ENCODE measurements at places on chromosomes 12 and 14.

GRCh38 chr14:65555358-65555757 lies 142.8 kb downstream of the FUT8 start:
- DNase-seq = no peak

DNA sequence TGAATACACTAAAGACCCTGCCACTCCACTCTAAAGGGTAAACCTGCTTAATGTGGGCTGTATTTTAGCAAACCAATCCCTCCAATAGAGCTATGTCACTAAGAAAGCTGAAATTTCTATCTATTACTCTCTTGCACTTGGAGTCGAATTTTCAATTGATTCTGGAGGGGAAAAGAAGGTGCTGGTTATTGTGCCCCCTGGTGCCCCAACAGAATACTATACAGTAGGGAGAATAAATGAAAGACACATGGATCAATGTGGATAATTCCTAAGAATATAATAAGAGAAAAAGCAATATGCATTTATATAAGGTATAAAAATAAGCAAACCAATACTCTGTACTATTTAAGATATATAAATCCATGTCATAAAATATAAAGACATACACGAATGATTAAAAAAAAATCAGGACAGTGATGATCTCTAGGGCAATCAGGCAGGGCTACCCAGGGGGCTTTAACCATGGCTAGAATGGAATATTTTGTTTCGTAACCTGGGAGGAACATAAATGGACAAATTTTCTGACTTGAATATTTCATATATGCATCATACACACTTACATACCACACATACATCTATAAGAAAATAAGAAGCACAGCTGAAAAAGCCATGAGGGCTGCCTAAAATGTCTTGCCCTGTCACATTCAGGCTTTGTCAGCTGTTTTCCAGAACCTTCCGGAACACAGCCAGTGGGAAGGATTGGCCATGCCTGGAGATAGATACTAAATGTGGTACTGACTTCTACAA lies 54.4 kb downstream of the EFCAB11 start:
- peak; percentile 17 for DNase-seq

DNA sequence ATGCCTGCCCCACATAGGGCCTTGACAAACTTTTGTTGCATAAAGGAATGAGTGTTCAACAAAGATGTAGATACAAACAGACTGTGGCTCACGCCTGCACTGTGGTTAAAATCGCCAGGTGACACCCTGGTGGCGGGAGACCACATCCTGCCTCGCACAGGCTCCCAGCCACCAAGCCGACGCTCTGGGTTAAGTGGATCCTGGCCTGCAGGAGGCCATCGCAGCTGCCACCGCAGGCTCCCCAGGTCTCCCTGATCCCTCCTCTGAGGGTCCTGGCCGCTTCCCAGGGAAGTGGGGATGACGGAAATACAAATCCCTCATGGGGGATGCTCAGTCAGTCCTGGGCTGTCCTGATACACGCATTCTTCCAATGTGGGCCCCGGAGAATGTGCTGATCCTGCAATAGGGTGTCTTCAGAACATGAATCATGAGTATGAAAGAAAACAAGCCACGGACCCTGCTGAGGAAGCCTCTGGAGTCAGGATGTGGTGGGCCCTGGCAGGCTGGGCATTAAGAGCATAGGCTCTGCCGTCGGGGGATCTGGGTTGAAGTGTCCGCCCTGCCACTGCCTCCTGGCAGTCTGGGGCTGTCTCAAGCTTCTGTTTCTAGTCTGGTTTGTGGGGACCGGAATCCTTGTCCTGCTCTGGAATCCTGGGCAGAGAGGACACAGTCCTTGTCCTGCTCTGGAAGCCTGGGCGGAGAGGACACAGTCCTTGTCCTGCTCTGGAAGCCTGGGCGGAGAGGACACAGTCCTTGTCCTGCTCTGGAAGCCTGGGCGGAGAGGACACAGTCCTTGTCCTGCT lies 53.5 kb upstream of the BEGAIN start:
- peak; percentile 66 for DNase-seq

DNA sequence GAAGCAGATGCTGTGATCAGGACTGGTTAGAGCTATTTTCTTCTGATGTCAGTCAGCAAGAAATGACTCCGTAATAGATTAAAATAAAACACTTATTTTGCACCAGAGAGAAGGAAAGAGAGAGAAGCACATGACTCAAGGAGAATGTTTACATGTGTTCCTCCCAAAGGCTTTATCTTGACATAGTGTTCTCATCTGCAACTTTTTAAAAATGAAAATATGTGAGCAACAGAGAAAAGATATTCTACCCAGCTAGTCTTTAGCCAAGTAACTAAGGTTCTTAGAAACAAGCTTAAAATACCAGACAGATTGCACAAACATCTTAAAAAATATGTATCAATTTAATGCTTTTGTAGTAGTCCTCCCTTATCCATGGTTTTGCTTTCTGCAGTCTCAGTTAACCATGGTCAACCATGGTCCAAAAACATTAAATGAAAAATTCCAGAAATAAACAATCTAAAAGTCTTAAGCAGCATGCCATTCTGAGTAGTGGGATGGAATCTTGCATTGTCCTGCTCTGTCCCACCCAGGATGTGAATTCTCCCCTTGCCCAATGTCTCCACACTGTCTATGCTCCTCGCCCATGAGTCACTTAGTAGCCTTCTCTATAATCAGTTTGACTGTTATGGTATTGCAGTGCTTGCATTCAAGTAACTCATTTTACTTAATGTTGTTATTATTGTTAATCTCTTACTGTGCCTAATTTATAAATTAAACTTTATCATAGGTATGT lies 9.9 kb downstream of the SERPINA10 start:
- DNase-seq = no peak

DNA sequence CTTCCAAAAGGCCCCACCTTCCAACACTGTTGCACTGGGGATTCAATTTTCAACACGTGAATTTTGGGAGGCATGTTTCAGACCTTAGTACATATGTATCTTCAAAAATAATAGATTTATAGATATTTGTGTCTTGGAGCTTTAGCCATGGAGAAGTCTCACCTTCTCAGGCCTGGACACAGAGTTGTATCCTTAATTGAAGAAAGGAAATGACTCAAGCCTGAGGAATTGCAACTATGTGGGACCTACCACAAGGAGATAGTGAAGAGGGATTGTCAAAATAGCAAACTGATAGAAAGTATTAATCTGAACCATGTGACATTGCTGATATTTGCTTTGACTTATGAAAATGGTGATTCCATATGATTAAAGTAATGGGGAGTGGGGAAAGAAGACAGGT lies 89.8 kb downstream of the ACSS3 start:
- DNase-seq = no peak

Measured in GM10248 (cell line).